ENCODE measurements at places on chromosomes 2 and 18.

DNA sequence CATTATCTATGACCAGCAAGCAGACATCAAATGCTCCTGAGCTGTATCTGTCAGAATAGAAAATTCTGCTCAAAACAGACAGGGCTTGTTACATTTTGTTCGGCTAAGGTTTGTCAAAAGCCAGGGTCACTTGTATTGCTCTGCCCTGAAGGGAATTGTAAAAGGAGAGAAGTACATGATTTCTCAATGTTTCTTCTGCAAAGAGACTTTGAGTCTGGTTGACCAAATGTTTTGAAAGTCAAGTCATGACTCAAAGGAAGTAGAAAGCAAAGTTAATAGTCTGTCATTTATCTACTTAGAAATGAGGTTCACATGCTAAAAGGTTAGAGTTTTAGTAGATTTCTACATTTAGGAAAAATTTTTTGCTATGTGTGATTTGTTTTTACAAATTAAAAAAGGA, 1624.1 kb upstream of the ZEB2 start:
- no peak for DNase-seq

DNA sequence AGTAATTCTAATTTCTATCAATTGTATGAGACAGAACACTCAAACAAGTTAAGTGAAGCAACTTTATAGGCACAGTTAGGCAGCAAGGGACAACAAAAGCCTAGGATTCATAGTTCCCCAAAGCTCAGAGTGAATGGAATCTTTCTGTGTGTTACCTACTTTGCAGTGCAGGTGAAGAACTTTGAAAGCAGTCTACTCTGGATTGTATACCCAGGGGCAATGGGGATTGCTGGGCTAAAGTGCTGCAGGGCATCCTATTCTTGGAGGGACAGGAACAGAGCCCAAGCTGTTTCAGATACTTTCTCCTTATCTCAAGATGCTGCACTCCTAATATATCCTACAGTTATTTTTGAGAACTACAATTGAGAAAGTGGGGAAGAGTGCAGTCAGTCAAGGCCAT, 207.6 kb downstream of the PLCL1 start:
- DNase-seq, result no peak

DNA sequence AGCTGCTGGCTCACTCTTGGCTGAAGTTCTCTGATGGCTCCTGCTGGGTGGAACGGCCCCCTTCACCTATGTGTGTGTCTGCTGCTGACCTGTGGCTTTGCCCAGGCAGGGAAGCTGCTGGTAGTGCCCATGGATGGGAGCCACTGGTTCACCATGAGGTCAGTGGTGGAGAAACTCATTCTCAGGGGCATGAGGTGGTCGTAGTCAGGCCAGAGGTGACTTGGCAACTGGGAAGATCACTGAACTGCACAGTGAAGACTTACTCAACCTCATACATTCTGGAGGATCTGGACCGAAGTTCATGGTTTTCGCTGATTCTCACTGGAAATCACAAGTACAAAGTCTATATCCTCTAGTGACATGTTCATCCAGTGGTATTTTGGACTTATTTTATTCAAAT, 13.9 kb upstream of the UGT1A8 start:
- no peak for DNase-seq

GRCh38 chr2:17962876-17963275, 84.4 kb downstream of the KCNS3 start:
- DNase-seq, result no peak

DNA sequence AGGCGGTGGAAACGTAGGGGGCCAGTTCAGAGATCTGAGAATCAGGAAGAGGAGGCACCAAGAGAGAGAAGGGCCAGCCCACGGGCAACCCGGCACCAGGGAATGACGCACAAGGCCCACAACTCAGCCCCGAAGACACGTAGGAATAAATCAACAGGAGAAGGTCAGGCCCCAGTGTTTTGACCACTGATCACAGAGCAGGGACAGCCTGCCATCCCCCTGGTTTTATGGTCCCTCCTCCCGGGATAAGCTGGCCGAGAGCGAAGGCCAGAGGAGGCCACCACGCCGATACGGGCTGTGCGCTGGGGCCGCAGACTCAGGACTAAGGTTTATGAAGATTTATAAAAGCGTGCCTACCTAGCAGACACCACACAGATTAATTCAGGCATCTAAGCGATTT, 341.4 kb downstream of the ZNF516 start:
- DNase-seq, result no peak

DNA sequence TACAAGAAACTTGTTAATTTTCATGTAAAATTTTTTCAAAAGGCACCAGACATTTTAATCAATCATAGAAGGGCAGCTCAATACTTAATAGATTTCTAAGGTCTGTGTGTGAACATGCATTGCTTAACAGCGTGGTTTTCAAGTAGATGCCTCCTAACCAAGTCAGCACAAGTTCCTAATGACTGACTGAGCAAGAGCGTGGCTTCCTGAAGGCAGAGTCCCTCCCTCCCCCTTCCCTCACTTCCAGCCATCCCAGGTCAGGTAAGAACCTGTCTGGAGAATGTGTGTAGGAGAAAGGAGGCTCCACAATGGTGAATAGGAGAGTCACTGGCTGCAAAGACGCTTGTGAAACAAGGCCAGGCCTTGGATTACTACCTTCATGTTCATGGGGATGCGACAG, 33.5 kb upstream of the DAPL1 start:
- no peak for DNase-seq

- DNase-seq, result no peak
Measured at GRCh38 chr18:14093307-14093915, 38.8 kb downstream of the ZNF519 start.

DNA sequence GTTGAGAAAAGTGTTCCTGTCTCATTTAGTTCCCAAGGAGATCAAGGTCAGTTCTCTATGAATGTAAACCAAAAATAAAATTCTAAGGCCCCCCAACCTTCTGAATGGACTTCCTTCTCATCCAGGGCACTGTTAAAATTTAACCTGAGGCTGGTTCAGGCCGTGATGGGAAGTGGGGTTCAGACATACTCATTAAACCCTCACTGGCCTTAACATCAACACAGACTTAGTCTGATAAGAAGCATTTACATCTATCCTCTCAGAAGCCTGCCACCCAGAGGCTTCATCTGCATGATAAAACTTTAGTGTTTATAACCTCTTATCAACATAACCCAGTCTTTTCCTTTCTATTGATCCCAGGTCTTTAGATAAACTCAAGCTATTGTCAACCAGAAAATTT, 22.4 kb downstream of the ITSN2 start:
- no peak for DNase-seq

DNA sequence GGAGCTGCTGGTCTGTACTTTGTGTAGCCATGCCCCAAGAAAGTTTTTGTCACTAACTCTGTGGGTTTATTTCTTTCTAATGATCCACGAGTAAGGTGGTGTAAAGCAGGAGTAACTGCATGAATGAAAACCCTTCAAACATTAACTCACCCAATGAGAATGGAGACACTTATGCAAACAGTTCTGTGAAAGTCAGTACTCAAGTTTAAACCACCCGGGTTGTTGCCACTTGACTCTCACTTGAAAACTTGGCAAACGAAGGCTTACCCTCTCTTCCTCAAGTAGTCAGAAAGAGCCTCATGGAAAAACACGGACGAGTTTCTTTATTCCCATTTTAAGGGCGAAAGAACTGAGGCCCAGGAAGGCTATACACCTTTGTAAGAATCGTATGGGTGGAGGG, 117.5 kb downstream of the MMADHC start:
- no peak for DNase-seq

- no peak for DNase-seq
Measured at GRCh38 chr2:7004636-7005035, 87.4 kb downstream of the RNF144A start.

GRCh38 chr2:75543446-75543845, 17.3 kb downstream of the EVA1A start:
- DNase-seq, result no peak

DNA sequence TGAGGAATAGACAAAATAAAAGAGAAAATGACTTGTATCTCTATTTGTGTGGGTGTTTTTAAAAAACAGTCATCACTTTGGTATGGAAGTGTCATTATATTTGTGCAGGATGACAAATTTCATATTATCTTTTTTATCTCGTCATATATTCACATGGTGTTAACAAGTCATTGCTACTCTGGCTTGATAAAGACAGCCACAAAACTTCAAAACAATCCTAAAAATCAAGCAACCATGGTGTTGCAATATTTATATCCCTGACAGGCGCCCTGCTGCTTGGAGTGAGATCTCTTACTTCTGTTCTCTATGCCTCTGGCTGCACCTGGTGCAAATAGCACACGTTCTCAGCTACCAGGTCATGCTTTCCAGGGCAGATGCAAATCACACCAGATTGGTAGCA, 278.0 kb upstream of the EPHA4 start:
- no peak for DNase-seq

DNA sequence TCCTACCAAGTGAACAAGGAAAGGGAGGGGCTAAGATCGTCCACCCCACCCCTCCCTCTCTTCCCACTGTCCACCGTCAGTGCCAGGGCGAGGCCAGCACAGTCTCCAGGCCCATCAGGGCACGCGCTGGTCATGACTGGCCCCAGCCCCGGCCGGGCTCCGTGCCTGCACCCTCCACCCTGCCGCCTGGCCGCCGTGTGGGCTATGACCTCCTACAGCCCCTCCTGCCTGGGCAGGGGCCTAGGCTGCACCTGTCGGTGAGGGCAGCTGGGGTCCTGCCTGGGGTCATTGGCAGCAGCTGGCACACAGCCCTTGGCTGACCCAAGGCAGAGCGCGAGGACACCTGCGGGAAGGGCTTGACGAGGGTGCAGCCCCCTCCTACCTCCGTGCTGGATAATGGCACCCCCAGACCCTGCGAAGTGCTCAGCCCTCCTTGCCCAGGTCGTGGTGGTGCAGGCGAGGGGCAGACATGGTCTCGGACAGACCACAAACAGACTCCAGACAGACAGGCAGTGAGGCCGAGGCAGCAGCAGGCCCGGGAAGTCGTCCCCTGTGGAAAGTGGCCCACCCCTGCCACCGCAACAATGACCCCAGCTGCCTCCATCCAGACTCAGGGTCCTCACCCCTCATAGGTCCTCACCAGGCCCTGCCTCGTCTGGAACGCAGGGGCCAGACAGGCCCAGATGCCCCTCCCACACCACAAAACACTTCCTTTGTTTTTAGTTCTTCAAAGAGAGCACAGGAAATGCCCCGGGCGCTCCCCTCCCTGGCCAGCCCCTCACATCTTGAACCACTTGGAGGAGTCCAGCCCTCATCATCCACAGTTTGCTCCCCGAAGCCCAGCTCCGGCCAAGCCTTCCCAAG, 43.1 kb upstream of the GPC1 start:
- DNase-seq, result no peak

- no peak for DNase-seq
Measured at GRCh38 chr2:191051825-191052778, 38.1 kb upstream of the STAT1 start.

GRCh38 chr2:176917-177316, 86.9 kb downstream of the SH3YL1 start:
- DNase-seq, result no peak

DNA sequence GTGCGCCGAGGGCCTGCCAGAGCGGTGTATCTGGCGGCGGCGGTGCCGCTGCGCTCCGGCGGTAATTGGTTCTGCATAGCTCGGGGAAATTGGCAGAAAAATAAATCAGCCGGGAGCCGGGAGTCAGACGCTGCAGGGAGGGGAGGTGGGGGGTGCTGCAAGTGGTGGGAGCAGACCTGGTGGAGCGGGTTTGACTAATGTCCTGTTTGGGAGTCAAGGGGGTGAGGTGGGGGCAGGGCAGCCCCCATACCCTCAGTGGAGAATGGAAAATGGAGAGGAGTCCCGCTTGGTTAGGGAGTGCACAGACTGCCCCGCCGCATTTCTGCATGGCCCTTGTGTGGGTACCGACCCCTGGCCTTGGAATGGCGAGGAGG, 107.3 kb downstream of the DYSF start:
- DNase-seq, result no peak

DNA sequence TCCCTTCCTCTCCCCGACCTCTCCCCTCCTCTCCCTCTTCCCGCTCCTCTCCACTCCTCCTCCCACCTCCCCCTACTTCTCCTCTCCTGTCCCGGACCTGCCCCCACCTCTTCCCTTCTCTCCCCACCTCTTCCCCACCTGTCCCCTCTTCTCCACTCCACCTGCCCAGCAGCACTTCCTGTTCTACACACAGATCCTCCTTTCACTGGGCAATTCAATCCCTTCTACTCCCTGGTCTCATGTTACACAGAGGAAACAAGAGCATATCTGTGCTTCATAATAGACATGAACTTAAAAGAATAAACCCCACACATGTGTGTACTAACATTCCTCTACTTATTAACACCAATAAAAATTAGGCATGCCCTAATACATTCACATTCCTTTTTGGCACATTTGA, 34.8 kb downstream of the TIMM21 start:
- DNase-seq, result no peak

DNA sequence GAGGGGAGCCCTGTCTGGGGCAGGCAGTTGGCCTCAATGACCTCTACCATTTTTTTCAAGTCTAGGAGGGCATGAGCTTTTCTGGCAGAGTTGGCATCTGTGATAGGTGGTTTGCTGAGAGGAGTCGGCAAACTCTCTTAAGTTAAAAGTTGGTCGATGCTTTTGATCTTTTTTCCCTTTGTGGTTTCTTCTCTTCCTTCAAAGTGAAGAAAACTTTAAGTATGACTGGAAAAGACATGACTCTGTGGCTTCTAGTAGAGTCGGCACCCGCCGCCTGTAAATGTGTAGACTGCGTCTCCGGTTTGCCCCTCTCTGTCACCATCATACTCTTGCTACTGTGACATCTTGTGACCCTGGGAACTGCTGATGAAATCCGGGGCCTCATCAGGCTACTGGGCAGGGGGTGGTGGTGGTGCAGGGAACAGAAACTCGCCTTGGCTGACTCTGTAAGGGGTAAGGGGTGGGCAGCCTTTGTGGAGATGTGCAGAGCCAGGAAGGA, 21.1 kb downstream of the INPP5D start:
- DNase-seq, result peak; percentile 48

GRCh38 chr2:182914852-182915251, 48.4 kb upstream of the FRZB start:
- no peak for DNase-seq

GRCh38 chr2:205763708-205764211, 81.5 kb downstream of the NRP2 start:
- no peak for DNase-seq

DNA sequence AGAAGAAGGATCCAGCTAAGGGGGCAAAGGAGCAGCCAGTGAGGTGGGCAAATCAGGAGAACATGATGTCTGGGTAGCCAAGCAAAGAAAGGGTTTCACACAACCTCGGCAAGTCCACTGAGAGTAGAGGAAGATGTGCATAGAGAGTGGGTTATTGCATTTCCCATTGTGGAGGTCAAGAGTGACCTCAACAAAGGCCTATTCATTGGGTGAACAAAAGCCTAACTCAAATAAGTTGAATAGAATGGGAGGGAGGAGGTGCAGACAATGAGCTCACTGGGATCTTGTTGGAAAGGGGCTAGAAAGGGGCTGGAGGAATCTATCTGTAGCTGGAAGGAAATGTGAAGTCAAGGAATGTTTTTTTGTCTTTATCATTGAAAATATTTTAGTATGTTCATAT, 14.0 kb upstream of the PDCL3 start:
- DNase-seq, result no peak

GRCh38 chr2:42809131-42809818, 16.9 kb upstream of the HAAO start:
- DNase-seq, result no peak

DNA sequence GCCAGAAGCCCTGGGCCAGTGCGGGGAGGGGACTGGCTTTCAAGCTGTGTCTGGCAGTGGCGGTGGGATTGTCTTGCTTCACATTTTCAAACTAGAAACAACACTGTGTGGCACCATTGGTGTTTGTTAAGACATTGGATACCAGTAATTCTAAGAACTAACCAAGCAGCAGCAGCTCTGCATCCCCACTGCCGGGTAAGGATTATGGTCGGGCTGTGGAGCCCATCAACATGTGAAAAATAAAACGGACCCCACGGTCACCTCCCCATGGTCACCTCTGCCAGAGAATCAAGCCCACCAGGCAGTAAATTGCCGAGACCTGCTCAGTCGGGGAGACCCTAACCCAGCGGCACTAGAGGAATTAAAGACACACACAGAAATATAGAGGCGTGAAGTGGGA, 65.3 kb downstream of the C18orf63 start:
- no peak for DNase-seq

Data from amygdala (tissue), 56 donors.